ENCODE measurements at places on chromosomes 16 and 17.

GRCh38 chr16:85902366-85903155, 3.6 kb downstream of the IRF8 start:
- peak; percentile 72 for DNase-seq

DNA sequence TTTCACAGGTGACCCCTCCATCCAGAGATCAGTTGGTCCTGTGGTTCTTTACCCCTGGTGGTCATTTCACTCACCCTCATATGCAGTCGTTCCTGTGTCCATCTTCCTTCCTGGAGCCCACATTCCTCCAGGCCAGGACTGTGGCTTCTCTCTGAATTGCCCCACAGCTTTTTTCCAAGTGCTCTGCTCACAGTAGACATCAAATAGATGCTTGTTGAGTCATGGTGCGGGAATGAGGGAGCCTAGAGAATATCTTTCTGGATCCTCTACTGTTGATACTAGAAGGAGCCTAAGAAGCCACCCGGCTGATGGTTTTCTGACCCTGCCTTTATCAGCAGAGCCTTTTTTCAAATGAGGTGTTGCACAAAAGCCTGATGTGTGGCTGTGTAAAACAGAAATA, 10.4 kb downstream of the USB1 start:
- DNase-seq = no peak

DNA sequence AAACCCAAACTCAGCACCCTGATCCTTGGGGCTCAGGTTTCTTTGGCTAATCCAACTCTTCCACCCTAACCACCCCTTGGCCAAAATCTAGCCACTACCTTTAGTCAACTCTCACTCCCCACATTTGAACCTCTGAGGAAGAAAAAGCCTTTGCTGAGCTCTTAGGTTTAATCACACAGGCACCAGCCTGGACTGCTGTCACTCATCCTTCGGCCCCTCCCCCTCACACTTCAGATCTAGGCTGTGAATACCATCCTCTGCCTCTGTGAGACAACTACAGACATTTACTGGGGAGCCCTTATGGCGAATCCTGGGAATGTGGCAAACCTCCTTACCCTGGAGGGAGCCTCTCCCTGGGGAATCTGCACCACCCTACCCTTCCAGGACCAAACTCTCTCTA, 5.3 kb upstream of the RNASEK start:
- DNase-seq = no peak

GRCh38 chr16:84737192-84738011, 37.6 kb downstream of the USP10 start:
- no peak for DNase-seq

GRCh38 chr17:48055531-48056245, 7.5 kb downstream of the NFE2L1 start:
- no peak for DNase-seq

DNA sequence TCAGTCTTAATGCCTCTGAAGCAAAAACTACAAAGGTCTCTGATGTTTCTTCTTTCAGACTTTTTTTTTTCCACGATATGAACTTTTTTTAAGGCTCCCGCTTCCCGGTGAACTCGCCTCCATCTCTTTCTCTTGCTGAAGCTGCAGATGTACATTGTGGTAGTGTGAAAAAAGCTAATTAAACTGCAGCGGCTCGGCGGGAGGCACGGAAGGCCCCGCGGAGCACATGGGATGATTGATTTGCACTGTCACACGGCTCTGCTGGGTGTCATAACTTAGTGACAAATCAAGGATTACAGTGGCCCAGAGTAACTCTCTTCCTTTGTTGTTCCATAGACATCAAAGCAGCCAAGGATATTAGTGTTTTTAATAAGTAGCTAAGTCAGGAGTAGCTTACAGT, 196.3 kb downstream of the AXIN2 start:
- DNase-seq = no peak

DNA sequence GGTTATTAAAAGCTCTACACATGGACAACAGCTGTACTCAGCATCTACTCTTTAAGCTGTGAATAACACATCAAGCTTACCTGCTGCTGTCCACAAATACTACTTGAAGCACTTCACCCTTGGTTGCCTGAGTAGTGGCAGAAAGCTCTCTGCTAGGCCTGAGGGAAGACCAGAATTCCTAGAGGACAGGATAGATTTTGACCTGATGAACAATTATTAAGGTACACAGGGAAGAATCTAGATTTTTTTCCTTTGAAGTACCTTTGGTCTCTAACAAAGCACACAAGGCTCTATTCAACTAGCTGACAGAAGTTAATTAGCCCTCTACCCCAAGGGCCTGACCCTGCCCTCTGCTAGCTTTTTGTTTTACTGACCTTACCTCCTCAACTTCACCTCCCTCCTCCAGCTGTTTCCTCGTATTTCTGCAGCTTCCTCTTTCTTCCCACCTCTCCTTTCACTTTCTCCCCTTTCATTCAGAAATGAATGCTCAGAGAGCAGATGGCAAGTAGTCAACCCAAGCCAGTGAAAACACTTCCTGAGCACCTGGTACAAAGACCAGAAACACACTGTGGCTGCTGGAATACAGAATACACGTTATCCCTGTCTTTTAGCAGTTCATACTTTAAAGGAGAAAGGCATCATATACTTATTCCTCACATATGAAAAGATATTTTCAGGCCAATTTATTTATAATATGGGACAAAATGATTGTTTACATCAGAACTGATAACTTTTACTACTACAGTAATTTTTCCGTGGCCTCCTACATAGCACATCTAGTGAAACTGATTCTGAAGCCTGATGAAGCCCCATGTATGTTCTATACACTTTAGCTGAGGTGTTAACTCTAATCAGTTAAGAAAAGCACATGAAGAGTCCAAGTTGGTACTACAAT, 5.7 kb upstream of the VEZF1 start:
- no peak for DNase-seq

DNA sequence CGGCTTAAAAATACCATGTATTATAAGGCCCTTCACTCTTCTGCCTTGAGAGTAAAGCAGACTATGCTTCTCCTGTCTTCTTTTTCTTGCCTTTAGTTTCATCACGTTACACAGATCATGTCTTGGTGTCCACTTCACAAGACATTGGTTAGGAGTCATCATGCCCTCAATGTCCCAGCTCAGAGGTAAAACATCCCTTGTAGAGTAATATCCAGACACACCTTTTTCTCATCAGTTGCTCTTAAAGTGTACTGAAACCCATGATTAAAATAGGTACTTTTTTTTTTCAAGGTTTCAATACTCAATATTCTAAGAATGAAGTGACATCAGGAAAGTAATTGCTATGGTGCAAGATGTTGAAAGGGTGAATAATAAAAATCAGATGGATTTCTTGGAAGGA, 267.8 kb downstream of the PMP22 start:
- no peak for DNase-seq

DNA sequence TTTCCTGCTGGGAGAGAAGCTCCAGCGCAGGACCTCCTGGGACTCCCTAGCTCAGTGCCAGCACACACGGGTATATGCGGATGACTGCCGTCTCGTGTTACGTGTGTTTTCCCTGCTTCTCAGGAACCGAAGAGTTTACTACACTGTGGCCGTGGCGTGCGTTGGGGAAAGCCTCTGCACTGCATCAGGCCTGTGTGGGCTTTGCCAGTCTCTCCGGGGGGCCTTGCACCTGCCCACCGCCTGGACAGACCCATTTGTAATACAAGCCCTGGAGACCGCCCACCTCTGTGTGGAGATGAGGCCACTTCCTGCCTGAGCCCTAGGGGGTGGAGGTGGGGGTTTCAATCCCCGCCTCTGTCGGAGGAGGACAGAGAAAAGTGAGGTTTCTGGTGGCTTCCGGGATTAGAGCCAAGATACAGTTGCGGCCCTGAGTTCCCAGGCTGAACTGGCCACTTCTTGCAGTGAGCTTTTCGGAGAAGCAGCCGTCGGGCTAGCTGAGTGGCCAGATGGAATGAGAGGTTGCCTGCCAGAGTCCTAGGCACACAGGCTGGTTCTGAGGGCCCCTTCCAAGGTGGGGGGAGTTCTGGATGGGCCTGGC, 43.4 kb upstream of the GSE1 start:
- peak; percentile 73 for DNase-seq

- DNase-seq = no peak
Measured at GRCh38 chr16:54060599-54061421, 225.8 kb downstream of the IRX3 start.

DNA sequence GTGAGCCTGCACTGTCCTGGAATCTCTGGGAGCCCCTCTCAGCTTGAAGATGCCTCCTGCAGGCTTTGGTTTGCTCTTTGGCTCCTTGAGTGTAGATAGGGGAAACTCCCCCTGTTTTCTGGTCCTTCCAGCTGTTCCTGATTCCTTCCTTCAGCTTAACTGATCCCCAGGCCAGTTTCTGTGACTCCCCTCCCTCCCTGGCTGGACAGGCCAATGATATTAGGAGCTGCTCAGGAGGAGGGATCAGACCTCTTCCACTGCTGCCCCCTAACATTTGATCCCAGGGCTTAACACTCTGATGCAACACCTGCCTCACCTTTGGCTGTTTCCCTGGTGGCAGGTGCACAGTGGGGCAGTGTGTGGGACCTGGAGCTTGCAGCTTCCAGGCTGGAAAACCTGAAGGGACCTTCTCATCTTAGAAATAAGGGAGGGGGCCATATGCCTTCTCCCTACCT, at the start of gene TAC4:
TAC4 (minus strand) TSS at position 51 of the 455 bp plus-strand sequence. CDS start 52 bp downstream, outside the sequence.
- DNase-seq = no peak

- DNase-seq = no peak
Measured at GRCh38 chr17:71948703-71949422, 172.0 kb upstream of the SOX9 start.

- DNase-seq = no peak
Measured at GRCh38 chr16:11254913-11255736, 879 bp downstream of the SOCS1 start.

- no peak for DNase-seq
Measured at GRCh38 chr17:61201211-61201610, 198.4 kb upstream of the TBX2 start.

GRCh38 chr17:63542218-63542545, 8.1 kb upstream of the DCAF7 start:
- DNase-seq = no peak

DNA sequence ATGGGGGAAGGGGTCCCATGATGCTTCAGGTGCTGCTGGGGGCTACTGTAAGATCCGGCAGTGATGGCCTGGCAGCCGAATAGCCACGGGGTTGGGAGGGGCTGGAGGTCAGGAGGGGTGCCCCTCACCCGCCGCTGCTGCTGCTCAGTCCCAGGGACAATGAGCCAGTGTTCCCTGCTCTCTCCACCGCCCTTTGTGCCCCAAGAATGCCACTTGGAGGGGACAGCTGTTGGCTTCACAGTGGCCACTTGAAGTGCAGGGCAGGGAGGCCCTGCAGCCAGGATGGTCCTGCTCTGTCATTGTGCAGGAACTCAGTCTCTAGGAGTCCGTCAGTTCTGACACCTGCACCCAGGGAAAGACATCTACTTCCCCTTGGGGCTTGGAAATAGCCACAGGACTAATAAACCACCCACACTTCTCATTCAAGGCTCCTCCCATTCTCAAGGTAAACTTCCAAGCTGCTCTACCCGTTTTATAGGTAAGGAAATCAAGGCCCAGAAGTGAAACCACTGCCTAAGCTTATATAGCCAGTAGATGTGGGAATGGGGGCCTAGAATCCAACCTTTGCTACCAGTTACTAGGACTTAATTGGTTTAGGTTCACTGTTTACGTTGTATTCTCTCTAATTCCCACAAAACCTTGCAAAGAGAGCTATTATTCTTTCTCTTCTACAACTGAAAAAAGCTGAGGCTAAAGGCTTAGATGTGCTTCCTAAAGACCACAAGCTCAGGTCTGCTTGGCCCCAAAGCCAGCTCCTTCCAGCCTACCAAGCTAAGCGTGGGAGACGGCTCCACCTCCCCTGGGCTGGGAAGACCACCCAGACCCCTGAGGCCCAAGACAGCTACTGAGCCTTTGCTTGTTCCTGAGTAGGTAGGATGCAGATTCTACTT, 6.2 kb upstream of the CPSF4L start:
- no peak for DNase-seq

GRCh38 chr17:35368081-35368830, 5.2 kb downstream of the SLFN11 start:
- DNase-seq = no peak

GRCh38 chr17:50354776-50355175, 8.8 kb downstream of the XYLT2 start:
- no peak for DNase-seq

DNA sequence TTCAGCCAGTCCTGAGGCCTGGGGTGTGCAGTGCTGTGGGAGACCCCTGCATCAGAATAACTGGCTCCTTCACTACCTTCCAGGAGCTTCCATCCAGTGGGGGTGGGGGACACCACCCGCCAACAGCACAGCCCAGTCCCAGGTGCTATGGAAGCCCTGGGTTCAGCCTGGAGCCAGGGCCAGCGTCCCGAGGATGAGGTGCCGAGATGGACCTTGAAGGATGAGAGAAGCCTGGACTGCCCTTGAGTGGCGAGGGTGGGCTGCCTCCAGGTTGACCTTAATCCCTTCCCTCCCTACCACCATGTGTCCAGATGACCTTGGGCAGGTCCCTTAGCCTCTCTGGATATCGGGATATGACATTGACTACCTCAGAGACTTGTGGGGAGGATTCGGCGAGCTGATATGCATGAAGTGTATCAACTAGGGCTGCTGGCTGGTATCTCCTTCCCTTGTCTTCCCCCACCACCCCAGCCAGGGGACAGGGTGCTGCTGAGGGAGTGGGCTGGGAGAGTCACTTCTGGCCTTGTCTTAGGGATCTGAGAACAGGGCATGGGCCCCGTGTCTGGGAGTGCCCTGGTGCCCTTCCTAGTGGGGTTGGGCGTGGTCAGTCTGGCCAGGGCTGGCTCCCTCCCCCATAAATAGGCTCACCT, 14.2 kb upstream of the LASP1NB start:
- no peak for DNase-seq

DNA sequence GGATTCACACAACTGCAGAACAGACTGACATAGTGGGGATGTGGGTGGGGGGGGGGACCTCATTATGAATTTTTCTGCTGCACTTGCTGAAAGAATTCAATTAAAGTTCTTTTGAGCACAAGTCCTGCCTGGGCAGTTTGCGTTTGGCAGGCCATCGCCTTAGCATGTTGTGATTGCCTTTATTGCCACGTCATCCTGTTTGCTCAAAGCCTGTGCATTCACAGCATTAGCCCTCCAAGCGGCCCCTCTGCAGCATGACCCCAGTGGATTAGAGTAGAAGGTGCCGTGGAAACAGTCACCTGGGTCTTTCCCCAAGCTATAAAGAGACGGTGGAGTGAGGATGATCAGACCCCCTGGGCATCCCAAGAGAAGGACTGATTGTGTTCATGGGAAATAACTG, 17.2 kb downstream of the MSI2 start:
- no peak for DNase-seq

- DNase-seq = no peak
Measured at GRCh38 chr16:26155221-26155620, 463.5 kb downstream of the HS3ST4 start.

DNA sequence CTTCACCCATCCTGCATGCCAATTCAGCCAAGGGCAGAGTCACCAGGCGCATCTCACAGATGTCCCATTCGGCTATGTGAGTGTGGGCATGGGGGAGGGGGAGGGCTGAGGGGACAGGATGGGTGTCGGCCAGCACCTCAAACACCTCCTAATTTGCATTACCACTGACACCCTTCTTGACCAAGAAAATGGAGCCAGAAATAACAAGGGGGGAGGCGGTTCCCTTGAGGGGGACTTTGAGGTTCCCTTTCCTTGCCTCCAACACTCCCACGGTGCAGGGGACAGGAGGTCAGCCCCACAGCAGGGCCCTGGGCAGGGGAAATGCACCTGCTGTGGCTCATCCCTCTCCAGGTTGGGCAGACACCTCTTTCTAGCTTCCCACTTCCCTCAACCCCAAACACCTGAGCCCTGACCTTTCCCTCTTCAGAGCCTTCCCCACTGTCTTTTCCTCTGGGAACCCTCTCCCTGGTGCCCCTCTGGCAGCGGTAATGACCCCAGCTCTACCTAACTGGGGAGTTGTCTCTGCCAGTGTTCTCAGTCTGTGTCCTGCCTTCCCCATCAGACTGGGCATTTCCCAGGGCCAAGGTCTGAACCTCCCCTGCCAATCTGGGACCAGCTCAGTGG, 18.2 kb upstream of the TBX21 start:
- DNase-seq = no peak
